ENCODE measurements at places on chromosomes 6 and 20.

DNA sequence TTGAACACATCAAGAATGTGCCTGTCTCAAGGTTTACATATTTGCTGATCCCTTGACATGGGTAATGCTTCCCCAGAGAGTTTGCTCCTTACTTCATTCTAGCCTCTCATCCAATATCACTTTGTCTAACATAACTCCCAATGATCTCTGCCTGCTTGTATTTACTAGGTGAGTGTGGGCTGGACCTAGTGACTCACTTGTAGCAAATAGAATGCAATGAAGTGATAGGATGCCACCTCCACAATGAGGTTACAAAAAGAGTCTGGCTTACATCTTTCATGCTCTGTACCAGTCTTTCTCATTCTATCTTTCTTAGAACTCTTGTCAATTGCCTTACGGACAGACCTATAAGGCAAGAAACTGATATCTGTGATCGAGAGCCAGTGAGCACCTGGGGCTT lies 44.9 kb upstream of the TMEM200A start:
- DNase-seq = no peak

DNA sequence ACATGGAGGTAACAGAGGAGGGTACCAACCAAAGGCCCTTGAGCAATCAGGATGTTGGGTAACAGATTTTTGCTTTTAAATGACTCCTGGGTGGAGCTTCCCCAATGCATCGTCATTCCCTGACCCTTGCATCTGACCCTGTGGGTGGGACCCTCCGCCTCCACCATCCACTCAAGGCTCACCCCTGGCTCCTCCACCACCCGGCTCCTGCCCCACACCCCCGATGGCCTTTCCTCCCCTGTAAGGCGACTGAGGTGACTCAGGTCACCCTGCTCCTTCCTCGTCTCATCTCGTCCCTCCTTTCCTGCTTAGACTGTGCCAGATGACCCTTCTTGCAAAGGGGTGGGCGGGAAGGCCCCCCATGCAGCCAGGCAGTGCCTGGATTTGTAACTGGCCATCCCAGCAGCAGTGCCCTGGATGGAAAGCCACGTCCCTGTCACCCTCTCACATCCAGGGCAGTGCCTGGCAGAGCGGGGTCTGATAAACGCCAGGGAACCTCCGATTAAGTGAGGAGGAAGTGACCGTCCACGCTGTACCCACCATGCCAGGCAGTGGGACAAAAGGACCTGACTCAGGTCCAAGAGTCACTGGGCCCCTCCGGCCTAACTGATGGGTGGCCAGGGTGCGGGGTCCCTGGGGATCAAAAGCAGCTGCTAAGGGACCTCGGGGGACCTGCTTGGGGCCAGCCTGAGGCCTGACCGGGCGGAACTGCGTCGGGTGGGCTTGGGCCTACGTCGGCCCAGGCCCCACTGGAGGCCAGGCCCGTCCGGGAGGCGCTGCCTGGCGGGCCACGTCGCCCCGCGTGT lies 624 bp upstream of the NPEPL1 start:
- no peak for DNase-seq

GRCh38 chr6:146871611-146872425 lies 273.0 kb downstream of the ADGB start:
- peak; percentile 81 for DNase-seq

DNA sequence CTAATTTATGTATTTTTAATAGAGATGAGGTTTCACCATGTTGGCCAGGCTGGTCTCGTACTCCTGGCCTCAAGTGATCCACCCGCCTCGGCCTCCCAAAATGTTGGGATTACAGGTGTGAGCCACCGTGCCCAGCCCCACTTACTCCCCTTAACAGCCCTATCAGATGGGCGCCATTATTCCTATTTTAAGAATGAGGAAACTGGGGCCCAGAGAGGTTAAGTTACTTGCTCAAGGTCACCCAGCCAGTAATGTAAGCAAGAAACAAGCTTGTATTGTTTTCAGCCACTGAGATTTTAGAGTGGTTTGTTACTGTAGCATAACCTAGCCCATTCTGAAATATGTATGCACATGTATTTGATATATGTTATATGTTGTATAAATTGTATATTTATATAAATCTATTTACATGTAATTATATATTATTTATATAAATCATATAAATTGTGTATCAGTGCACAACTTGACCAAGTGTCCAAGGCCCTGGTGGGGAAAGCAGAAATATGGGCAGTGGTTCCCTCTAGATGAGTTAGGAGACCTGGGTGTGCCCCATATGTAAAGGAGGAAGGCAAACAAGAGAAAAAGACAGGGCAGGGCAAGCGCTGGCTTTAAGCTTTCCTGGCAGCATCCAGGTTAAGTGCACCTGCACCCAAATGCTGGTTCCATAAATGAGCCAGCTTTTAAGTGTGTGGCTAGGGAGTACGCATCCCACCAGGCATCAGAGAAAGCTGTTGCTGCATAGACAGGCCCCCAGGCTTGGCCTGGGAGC lies 1.2 kb upstream of the GUCA1A start:
- peak; percentile 59 for DNase-seq

- peak; percentile 99 for DNase-seq
Observed at GRCh38 chr20:21534453-21534852, 20.6 kb upstream of the NKX2-2 start.

GRCh38 chr6:13147376-13147775 lies 181.0 kb downstream of the TBC1D7 start:
- no peak for DNase-seq

- DNase-seq = no peak
Observed at GRCh38 chr20:21725892-21726291, 20.4 kb downstream of the PAX1 start.

DNA sequence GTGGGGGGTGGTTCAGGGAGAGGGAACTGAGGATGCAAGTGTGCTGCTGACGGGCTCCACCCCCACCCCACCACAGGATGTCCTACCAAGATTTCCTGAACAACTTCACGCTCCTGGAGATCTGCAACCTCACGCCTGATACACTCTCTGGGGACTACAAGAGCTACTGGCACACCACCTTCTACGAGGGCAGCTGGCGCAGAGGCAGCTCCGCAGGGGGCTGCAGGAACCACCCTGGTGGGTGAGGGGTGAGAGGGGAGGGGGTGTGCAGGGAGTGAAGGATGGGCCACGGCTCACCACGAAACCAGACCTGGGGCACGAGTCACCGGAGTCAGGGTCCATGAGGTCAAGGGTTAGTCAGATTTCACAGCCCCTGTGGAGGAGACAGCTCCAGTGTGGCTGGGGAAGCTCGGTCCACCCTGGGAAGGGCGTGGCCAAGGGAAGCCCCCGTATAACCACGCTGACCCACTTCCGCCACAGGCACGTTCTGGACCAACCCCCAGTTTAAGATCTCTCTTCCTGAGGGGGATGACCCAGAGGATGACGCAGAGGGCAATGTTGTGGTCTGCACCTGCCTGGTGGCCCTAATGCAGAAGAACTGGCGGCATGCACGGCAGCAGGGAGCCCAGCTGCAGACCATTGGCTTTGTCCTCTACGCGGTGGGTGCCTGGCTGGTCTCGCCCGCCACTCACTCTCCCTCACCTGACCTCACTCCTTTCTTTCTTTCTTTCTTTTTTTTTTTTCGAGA lies 18.3 kb downstream of the CAPN11 start:
- no peak for DNase-seq

- no peak for DNase-seq
Observed at GRCh38 chr20:50270569-50270968, 79.9 kb downstream of the CEBPB start.

GRCh38 chr20:21936720-21937380 lies 231.4 kb downstream of the PAX1 start:
- DNase-seq = peak; percentile 98

DNA sequence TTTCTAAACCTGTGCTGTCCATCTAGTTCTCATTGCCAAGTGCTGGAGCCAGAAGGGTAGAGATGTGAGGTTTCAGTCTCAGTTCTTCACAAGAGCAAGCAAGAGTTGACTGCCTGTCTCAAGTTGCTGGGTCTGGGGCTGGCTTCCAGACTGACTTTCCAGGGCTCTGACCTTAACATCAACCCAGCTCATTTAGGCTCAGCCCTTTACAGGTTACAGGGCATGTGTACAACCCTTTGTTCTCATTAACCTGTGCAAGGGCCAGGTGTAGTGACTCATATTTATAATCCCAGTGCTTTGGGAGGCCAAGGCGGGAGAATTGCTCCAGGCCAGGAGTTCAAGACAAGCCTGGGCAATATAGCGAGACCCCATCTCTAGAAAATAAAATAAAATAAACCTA lies 30.6 kb downstream of the FITM2 start:
- no peak for DNase-seq

GRCh38 chr6:18219591-18219990 lies 44.7 kb downstream of the DEK start:
- peak; percentile 9 for DNase-seq

- no peak for DNase-seq
Observed at GRCh38 chr6:79469376-79470246, 67.6 kb downstream of the LCA5 start.

- DNase-seq = peak; percentile 34
Observed at GRCh38 chr20:34713194-34713943, 9.2 kb downstream of the TP53INP2 start.

DNA sequence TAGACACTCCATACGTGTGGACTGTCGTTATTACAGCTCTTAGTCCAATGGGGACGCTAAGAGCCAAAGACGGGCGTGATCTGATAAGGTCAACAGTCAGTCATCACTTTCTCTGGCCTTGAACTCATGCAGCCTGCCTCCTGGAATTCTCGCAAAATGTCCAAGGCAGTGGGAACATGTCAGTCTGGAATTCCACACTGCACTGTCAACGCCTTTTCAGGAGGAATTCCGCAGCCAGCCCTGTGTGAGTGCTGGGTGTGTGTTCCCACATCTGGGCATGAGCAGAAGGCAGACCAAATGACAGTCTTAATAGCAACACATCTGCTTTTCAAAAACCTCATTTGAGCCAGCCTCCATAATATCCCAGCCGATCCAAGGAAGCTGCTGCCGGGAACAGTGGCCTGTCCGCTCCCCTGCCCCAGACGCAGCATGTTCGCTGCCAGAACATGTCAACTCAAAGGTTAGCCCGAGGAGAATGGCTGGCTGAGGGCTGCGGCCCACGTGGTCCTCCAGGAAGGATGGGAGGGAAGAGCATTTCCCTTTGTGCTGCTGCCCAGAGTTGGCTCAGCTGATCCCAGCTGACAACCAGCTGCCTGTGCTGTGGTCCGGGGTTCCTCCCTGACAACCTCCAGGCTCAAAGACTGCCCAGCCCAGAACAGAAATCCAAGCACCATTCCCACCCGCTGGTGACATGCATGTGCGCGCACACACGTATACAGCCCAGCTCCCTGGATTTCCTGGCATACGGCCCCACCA lies 103.1 kb downstream of the SULF2 start:
- DNase-seq = no peak

DNA sequence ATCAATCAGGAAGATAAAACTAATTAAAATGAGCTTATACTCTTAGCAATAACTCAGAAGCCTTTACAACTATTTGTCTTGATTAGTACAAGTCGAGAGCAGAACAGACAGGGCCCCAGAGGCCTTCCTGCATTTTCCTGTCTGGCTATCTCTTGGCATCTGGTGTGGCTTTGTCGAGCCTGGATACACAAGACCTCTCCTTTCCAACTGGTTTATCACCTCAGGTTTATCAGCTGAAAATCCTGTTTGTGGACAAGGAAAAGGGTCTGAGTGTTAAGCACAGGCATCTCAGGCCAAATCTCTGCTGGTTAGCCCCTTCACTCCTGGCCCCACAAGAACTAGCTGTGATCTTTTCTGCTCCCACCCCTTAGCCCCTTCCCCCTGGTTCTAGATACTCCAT lies 32.6 kb downstream of the BAK1 start:
- no peak for DNase-seq

- DNase-seq = no peak
Observed at GRCh38 chr6:55017555-55018300, 156.6 kb upstream of the HCRTR2 start.

DNA sequence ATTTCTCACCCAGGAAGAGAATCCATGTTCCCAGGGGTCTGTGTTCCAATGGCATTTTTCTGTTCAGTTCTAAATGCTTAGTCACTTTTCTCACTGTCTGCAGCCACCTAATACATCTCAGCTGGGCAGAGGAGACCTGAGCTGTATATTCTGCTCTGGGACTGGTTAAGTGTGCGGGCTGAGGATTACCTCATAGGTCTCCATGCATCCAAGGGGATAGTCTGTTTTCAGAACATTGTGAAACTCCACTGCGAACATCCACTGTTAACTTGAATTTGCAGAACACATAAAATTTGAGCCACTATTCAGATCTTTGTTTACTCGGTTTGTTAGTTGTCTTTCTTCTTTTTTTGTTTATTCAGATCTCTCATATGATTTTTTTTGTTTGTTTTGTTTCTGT lies 947.1 kb downstream of the TFAP2A start:
- peak; percentile 26 for DNase-seq

DNA sequence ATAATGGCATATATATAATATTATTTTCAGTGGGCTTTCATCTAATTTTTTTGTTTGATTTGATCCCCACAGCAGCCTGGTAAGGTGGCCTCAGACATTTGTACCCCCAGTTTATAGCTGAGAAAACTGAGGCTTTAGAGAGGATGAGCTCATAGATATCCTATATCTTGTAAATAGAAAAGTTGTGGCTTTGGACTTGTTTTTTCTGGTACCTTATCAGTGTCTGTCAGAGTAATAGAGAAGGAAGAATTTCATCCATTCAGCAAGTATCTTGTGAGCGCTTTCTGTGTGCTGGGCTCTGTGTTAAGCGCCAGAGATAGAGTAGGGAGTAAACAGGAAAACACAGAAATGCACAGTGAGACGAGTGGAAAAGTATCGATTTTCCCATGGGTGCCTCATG lies 27.9 kb downstream of the TAF11 start:
- DNase-seq = no peak

GRCh38 chr6:8157839-8158238 lies 55.5 kb upstream of the EEF1E1 start:
- no peak for DNase-seq

DNA sequence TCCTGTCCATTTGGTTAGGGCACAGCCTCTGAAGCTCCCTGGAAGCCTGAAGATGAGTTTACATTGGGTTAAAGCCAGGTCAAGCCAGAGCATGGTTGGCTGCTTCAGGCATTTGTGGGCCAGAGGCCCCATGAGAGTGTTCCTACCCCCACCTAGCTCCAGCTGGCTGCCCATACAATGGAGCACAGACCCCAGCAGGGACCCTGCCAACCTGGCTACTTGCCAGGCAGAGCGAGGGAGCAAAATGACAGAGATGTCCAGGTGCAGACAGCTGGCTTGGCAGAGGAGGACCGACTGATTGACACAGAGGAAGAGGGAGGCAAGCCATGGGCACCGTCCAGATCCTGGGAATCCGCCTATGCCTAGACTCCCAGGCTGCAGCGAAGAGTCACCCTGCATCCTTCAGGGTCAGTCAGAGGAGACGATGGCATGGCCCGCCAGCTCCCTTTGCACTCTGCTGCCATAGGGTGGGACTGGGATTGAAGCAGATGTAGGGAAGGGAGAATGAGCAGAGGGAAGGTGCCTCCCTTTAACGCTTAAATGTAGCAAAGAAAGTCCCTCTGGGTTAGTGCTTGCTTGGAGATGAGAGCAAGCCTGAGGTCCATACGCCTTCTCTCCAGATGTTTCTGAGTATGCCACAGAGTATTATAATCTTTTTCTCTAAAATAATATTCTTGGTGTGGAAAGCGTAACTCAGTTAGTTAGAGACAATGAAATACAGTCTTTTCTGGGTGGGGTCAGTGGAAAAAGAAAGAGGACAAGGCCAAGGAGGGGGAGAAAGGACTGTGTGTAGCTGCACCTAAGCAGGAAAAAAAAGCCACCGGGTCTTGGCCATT lies 77.6 kb upstream of the FYN start:
- peak; percentile 95 for DNase-seq

- DNase-seq = no peak
Observed at GRCh38 chr6:6317825-6318733, 2.4 kb downstream of the F13A1 start.

- DNase-seq = no peak
Observed at GRCh38 chr6:144006736-144007477, 1.2 kb downstream of the PLAGL1 start.

GRCh38 chr6:148657048-148657447 lies 89.8 kb upstream of the UST start:
- DNase-seq = no peak
